ENCODE measurements at places on chromosomes 11 and 22.

- no peak for DNase-seq
Observed at GRCh38 chr11:10221342-10221741, 72.7 kb downstream of the SBF2 start.

DNA sequence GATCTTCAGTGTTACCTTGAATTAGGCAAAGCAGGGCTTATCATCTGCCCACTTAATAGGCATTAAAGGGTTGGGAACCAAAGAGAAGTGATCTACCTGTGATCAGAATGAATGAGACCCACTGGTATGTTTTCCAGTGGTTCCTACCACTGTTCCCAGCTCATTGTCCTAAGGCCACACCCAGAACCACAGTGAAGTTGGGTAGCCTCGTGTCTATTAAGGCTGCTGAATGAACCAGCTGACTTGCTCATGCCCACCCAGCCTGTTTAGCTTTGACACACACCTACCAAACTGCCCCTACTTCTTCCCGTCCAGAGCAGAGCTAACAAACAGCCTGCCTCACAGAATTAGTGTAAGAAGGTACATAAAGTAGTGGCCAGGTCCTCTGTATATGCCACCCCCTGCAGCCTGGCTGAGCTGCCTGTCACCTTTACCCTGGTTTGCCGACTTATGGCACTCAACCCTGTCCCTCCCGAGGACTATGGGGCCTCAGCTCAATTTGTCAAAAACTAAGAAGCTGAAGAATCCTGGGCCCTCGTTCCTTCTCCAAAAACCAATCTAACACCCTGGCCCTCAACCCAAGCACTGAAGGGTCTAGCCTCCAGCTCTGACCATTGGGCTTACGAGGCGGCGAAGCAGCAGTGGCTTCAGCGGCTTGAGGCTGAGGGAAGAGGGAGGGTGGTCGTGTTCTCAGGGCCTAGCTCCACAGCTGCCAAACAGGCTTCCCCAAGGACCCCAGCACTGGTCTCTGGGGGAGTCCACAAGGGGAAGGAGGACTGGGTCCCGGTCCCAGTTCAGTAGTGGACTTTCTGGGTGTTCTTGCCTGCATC is 9.8 kb downstream of the UCP2 start:
- no peak for DNase-seq

DNA sequence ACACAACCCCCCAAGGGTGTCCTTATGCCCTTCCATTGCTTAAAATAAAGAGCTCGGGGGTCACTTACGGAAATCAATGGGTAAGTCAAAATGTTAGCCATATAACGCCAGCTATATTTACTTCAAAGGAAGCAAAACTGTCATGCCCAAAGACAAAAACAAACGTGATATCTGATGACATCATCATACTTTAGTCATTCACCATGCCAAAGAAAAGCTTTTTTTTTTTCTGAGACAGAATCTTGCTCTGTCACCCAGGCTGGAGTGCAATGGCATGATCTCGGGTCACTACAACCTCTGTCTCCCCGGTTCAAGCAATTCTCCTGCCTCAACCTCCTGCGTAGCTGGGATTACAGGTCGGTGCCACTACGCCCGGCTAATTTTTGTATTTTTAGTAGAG is 47.7 kb upstream of the SC5D start:
- DNase-seq: no peak

DNA sequence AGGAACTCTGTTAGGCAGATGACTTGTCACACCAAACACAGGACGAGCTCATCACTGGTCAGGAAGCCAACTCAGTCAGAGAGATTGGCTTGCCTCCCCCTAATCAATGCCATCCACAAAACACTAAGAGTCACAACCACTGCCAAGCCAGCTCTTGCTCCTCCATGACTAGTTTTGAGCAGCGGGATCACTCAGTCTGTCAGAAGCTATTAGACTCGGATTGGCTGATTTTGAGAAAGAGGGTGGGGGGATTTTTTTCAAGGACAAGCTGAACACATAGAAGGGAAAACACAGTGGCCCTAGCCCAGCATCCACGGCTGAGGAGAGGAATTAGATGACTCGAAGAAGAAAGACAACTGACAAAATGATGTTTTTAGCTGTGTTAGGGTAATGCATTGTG is 55.9 kb downstream of the SEZ6L start:
- no peak for DNase-seq

DNA sequence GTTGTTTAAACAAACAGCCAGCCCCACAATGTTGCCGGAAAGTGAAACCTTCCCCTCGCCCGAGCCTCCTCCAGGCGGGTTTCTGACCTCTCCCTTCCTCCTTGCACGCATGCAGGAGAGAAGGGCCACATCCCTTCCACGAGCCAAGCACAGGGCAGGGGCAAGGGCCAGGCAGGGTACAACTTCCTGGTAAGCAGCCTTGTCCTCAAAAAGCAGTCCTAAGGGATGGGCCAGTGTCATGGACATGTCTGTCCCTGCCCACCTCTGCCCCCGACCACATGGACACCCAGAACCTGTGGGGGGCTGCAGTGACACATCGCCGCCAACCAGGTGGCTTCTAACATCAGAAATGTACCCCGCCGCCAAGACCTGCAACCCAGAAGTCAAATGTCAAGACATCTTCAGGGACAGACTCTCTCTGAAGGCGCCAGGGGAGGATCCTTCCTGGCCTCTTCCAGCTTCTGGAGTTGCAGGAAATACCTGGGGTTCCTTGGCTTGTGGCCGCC is 145.3 kb downstream of the CRYBB2 start:
- DNase-seq: no peak

- DNase-seq: no peak
Observed at GRCh38 chr22:50485221-50486131, 1.2 kb upstream of the MIOX start.

- DNase-seq: peak; percentile 57
Observed at GRCh38 chr11:130671801-130672700, 223.6 kb downstream of the ADAMTS15 start.

- no peak for DNase-seq
Observed at GRCh38 chr11:124760205-124760652, 1.9 kb downstream of the ESAM start.

DNA sequence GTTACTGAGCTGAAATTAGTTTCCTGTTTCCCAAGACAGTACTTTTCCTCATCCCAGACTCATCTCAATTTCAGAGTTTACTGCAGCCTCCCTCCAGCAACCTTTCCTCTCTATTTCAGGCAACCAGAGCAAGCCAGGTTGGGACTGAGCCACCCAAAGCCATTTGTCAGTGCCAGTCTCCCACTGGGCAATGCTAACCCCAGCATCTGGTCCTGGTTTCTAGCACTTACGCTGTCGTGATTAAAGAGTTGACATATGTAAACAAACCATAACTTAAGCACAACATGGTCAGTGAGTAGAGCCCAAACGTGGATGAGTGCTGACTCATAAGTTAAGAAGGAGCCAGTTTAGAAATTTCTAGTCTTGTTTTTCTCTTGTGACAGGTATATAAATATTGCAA is 119.6 kb upstream of the BLID start:
- peak; percentile 80 for DNase-seq

DNA sequence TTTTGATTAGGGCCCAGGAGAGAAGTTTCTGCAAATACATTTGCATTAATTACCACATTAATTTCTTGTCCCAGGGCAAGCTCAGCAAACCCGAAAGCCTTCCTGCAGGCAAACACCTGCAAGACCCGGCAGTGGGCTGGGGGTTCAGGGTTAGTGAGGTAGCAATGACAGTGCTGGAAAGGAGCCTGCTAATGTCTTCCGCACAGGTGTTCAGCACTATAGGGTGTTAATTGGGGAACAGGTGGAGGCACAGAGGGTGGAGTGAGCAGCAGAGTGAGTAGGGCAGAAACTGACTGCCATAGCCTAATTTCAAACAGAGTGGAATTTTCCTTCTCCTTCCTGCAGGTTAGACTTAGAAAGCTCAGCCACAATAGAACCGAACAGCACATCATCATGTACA is 50.9 kb upstream of the UBASH3B start:
- DNase-seq: no peak

DNA sequence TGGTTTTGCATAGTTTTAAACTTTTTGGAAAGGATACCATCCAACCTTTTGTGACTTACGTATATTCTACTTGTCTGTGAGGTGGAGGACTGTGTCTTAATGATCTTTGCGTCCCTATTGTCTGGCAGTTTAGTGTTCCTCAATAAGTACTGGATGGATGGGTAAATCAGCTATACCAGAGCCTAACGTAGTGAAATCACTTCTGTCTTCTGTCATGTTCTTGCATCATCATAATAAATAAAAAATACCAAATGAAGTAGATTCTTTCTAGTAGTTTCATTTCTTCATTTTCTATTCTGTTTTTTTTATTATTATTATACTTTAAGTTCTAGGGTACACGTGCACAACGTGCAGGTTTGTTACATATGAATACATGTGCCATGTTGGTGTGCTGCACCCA is 66.4 kb downstream of the ACER3 start:
- no peak for DNase-seq

GRCh38 chr11:121153472-121153871 is 52.4 kb downstream of the TECTA start:
- DNase-seq: no peak

DNA sequence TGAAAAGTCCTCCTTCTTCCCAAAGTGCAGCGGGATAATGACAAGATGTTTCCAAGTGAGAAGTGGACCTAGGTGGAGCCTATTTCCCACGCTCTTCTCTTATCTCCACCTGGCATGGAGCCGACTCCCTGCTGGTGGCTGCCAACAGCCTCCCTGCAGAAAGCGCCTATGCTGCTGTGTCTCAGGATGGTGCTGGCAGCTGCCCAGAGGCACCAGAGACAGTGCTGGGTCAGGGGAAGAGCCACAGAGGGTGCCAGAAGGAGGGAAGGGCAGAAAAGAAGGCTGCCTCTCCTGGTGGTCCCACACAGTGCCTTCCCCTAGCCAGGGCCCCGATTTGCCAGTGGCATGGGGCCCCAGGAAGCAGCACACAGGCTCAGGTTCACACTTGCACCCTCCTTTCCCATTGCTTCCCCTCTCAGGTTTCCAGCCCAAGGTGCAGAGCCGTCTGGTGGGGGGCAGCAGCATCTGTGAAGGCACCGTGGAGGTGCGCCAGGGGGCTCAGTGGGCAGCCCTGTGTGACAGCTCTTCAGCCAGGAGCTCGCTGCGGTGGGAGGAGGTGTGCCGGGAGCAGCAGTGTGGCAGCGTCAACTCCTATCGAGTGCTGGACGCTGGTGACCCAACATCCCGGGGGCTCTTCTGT is 19.0 kb downstream of the CD5 start:
- no peak for DNase-seq

- DNase-seq: no peak
Observed at GRCh38 chr11:74438681-74439080, 28.7 kb downstream of the KCNE3 start.

GRCh38 chr11:77644887-77645286 is 7.3 kb upstream of the CLNS1A start:
- DNase-seq: no peak

- no peak for DNase-seq
Observed at GRCh38 chr11:11476971-11477645, 124.1 kb upstream of the CSNK2A3 start.

- no peak for DNase-seq
Observed at GRCh38 chr11:114001416-114001815, 26.5 kb downstream of the HTR3A start.

GRCh38 chr11:58286249-58286648 is 18.2 kb upstream of the OR10W1 start:
- DNase-seq: no peak

GRCh38 chr11:11451501-11452005 is 98.5 kb upstream of the CSNK2A3 start:
- no peak for DNase-seq

- no peak for DNase-seq
Observed at GRCh38 chr11:17591293-17591692, 44.2 kb downstream of the OTOG start.

- DNase-seq: no peak
Observed at GRCh38 chr11:109644152-109644551, 222.2 kb downstream of the C11orf87 start.

DNA sequence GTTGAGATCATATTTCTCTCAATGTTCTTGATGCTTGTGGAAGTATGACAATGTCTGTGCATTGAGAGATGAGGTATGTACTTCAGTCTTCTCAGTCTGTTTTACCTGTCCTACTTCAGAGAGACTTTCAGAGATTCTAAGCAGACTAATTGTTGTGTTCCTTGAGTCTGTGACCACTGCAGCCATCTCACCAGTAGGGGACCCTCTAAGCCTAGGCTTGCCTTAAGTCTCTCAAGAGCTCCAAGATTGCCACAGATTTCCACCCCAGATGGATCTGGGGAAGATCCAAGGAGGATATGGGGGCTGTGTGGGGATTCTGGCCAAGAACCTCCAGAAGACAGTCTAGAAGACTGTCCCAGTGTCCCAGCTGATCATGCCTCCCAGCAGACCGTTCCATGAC is 179.9 kb upstream of the PLET1 start:
- DNase-seq: no peak

DNA sequence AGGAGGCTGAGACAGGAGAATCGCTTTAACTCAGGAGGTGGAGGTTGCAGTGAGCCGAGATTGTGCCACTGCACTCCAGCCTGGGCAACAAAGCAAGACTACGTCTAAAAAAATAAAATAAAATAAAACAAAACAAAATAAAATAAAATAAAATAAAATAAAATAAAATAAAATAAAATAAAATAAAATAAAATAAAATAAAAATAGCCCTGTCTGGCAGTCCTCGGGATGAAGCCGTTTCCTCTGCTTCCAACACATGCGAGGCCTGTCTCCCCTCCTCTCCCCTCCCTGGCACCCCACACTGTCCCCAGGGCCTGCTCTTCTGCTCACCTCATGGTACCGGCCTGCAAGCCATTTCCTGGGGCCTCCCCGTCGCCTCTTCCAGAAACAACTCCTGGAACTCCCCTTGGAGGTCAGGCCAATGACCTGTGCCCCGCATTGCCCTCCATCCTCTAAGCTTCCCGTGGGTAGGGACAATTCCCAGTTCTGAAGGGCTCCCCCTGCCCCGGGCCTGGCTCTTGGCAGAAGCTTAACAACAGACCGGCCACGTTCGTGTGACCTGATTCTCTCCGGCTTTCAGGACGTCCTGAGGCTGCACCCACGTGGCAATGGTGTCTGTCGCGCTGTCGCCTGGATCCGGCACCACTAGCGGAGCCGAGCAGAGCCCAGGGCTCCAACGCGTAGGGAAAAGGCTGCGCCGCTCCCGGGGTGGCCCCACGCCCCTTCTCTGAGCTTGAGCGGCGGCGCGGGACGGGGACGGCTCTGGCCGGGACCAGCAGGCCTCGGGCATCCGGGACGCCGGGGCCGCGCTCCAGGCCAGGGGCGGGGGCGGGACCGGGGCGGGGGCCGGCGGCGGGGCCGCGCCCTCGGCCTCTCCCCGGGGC is 456 bp upstream of the PARVB start:
- no peak for DNase-seq

- no peak for DNase-seq
Observed at GRCh38 chr11:38191101-38191500, 1593.1 kb upstream of the RAG2 start.

GRCh38 chr11:8233691-8234424 is 29.8 kb downstream of the LMO1 start:
- no peak for DNase-seq

- no peak for DNase-seq
Observed at GRCh38 chr11:104343578-104343977, 179.6 kb upstream of the PDGFD start.

- no peak for DNase-seq
Observed at GRCh38 chr11:94866231-94866822, 98.2 kb downstream of the AMOTL1 start.

- no peak for DNase-seq
Observed at GRCh38 chr11:77966338-77966737, 28.1 kb downstream of the INTS4 start.
